ENCODE measurements at places on chromosomes 12 and 14.
A peak's percentile ranks its signal among the peaks of the same experiment; 100 is the strongest.

DNA sequence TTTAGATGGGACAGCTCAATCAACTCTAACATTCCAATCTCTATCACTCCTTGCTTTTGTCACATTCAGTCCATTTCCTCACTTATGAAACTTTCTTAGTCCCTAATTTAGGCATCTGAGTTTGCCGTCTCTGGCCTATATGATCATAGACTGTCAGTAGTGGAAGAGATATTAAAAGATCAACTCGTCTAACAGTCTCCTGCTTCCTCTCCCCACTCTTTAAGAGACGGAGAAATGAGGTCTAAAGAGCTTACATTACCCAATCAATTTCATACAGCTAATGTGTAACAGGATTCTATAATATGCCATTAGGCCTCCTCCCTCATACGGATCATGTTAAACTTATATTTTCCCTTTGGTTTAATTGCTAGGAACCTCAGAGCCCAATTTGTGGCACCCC, 6.5 kb upstream of the ATP23 start:
- DNase-seq: no peak

DNA sequence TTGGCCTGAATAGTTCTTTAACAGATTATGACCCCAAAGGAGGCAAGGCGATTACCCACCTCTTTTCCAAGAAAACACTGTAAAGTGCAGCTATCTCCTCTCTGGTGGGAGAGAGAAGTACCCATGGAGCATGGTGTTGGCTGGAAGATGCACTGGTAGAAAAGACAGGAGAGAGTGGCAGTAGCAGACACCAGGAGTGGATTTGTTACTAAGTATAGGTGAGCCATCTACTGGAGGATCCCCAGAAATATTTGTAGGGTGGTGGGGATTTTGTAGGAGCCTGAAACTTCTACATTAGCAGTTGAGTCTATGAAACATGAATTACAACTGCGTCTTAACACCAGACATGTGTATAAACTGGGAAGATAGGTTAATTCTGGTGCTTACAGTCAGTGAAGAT, 148.0 kb downstream of the SLC38A4 start:
- DNase-seq: no peak

DNA sequence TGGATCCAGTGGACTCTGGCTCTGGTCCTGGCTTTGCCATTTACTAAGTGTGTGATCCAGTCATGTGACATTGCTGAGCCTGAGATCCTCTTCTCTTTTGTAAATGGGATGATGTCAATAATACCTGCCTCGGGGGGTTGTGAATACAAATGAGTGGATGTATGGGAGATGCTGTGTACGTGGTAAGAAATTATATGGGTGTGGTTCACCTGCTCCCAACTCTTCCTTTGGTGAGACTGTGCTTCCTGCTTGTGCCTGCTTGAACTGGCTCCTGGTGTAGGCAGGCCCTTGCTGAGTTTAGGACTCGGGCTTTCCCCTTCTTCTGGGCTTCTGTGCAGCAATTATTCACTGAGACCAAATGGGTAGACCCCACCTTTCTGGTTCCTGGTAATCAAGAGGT, 189.5 kb upstream of the FRMD6 start:
- no peak for DNase-seq

- DNase-seq: no peak
Measured at GRCh38 chr14:102829016-102829548, 51.8 kb downstream of the TRAF3 start.

- no peak for DNase-seq
Measured at GRCh38 chr12:99505805-99506204, 141.7 kb upstream of the GARIN6 start.

GRCh38 chr14:53954551-53955228, 1.9 kb downstream of the BMP4 start:
- DNase-seq: peak; percentile 52

DNA sequence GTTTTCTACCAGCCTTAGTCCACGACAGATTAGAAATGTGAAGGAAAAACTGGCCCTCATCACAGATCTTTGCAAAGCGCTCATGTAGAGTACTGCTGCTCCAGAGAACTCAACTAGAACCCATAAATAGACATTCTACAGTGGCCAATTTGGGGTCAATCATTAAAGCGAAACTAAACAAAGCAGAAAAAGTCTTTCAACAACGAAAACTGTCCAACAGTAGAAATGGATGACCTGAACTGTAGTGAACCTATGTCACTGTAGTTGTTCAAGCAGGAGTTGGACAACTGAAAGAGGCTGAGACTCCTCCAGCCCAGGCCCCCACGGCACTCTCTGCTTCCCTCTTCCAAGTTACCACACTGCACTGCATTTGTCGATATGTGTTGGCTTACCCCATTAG, 472.6 kb downstream of the BCAT1 start:
- DNase-seq: no peak

- DNase-seq: no peak
Measured at GRCh38 chr14:102473559-102473958, 36.0 kb downstream of the ANKRD9 start.

DNA sequence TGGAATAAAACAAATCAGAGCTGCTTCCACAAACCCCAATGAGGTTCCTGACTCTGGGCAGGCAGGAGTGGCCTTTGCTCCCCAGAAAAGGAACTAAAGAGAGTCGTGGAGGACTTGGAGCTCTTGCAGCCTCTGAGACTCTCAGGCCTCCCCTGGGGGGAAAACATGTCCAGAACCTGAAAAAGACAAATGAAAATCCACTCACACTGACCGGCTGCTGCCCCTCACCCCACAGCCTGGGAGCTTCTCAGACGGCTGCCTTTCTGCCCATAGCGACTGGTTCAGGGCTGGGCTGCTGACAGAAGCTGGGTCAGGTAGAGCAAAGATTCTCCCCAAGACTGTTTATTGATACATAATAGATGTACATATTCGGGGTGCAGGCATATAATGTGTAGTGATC, 356.0 kb downstream of the ADGRD1 start:
- DNase-seq: no peak

DNA sequence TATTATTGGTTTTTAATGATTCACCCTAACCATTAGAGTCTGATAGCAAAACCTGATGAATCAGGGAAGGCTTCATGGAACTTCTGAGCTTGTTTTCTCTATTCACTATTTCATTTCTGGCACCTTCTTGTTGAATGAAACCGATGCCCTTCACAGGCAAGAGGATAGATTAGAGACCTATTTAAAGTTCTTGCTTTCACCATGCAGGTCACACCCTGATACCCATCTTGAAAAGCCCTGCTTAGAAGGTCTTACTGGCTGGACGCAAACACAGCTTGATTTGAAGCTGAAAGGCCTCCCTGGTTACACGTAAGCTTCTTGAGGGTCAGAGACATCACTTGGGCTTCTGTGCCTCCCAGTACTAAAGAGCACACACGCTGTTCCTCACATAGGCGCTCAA, 29.2 kb downstream of the TMEM229B start:
- DNase-seq: no peak

DNA sequence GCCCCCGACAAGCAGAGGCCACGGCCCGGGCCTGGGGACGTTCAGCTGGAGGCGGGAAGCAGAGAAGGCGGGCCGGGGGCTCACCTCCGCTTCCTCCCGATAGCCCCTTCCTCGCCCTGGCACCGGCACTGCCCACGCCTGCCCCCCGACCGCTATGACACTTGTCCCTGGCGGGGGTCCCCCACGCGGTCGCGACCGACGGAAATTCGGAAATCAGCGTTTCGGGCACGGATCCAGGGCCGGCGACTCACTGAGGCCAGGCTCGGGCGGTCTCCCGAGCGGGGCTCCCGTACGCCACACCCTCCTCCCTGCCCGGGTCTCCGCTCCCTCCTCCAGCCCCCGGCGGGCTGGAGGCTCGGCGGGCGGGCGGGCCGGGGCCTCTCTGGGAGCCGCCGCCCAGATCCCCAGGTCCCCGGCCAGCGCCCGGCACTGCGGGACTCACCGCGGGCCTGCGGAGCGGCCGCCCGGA, 581 bp downstream of the PITPNM2 start:
- no peak for DNase-seq

- DNase-seq: peak; percentile 8
Measured at GRCh38 chr14:99118946-99119345, 153.1 kb downstream of the BCL11B start.

DNA sequence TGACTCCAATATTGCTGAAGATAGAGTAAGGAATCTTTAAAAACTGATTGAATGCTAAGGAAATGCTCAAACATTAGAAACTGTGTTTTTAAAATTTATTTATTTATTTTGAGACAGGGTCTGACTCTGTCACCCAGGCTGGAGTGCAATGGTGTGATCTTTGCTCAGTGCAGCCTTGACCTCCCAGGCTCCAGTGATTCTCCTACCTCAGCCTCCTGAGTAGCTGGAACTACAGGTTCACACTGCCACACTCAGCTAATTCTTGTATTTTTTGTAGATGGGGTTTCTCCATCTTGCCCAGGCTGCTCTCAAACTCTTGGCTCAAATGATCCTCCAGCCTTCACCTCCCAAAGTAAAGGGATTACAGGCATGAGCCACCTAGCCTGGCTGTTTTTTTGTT, 3.3 kb upstream of the DCAF5 start:
- no peak for DNase-seq

DNA sequence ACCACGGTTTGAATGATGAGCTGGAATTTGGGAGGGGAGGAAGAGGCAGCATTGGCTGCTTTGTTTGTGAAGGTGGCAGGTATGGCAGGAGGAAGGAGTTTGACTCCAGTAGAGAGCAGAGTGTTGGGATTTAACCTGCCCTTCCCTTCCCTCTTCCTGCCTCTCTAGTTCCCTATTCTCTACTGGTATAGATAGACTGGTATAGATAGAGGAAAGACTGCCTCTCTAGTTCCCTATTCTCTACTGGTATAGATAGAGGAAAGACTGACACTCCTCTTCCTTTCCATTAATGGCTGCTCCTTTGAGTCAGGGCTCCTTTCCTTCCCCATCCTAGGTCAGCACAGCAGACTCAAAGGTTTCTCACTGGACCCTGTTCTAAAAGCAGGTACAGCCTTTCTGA, 8.4 kb upstream of the SYCP3 start:
- no peak for DNase-seq

DNA sequence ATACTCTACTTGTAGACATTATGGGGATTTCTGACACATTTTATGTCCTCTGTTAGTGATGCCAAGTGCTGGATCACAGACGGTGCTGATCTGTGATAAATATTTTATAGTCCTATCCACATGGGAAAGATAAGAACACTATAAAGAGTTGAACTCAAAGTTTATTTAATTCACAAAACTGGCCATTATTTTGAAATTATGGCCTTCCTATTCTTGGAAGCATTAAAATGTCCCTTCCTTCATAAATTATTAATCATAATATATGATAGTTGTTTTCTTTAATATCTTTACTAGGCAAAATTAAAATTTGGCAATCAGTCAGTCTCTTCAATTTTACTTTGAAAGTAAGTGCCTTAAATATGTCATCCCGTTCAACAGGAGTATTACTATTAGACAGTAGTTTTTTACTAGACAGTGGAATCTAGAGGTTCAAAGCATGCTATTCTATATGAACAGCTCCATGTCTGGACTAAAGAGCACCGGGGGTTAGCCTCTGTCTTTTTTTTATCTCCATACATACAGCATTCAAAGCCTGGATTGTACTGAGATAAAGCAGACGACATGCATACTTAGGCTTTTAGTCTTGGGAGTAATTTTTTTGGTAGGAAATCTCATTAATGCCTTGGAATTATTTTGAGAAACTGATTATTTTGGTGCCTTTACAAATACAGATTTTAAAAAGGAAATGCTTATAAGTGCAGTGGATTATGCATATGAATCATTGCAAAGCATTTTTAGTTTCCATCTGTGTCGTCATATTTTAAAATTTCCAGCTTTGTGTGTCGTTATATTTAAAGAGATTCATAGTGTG, 306.1 kb upstream of the RGS6 start:
- DNase-seq: no peak

DNA sequence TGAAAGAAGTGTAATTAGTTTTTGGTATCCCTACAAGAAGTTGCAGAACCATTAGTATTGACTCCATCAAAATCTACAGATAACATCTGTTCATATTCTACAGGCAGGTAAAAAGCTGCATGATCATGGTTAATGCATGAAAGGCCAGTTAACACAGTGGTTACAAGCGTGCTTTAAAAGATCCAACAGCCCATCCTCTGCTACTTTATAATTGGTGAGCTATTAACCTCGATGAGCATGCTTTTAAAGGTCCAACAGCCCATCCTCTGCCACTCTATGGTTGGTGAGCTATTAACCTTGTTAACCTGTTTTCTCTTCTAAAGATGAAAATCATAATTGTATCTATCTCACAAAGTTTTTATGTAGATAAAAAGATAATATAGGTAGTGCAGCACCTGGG, 289.3 kb downstream of the DUSP6 start:
- DNase-seq: no peak

- peak; percentile 79 for DNase-seq
Measured at GRCh38 chr14:50383618-50384225, 13.0 kb downstream of the CDKL1 start.

DNA sequence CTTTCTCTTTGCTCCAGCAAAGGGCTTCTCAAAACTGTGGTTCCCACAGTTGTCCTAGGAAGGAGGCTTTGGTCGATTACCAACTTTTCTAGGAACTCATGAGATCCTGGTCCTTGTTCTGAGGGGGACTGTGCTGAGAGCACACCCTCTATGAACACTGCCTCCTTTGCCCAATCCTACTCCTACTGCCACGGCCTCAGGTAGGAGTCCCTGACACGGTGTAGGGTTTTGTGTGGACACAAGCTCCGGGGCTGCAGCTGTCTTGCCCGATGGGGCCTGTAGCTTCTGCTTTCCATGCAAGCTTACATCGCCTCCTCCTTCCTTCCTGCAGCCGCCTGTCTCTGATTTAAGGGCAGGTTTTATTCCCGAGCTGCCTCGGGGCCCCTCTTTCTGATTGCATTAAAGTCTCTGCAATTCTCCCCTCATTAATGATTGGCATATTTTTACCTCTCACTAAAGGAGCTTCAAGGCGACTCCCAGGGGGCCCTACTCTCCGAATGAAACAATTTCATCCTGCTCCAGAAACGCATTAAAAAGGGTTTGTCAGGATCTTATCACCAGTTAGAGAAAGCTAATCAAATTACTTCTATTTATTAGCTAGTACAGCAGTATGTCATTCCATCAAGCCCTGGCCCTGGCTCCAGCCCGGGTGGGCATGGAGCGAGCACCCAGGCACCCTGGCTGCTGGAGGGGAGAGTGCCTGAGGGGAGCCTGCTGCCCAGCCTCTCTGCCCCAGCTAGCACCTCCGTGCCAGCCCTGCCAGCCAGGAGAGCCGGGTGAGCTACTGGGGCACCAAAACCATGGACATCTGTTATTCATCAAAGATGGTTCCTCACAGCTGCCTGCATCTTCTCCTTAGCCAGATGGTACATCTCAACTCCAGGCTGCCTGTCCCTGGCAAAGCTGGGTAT, 38.0 kb upstream of the ESRRB start:
- no peak for DNase-seq

GRCh38 chr14:29857551-29857950, 70.1 kb downstream of the PRKD1 start:
- no peak for DNase-seq

DNA sequence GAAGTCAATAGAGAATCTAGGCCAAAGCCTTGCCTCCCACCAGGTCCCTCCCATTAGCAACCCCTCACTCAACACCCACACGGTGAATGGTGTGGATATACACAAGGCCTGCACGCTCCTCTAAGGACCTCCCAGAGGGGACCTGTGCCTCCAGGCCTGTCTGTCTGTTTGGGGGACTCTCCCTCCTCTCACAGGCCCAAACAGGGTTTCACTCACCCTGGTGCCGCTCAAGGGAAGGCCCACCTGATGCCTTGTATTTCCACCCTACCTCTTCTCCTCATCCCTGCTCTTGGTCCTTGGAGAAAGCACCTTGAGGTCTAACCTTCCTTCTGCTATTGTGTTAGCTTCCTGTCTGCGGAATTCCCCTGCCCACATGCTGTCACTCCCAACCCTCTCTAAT, 4.4 kb downstream of the SDR9C7 start:
- DNase-seq: no peak

GRCh38 chr12:68440068-68440581, 108.0 kb upstream of the MDM1 start:
- no peak for DNase-seq

Data from D341Med (cell line).